Hepatocyte (in vitro differentiated cells): ENCODE measurements at places on chromosomes 12 and 14. TPM values are rescaled to one million over a fixed set of nuclear protein-coding genes. Genes with fewer than 3 reads are reported as not detected.

The NUMB gene
- total RNA-seq, result 35.3 and 38.5 TPM in 2 replicates

The GAS2L3 gene
- total RNA-seq, result 14.9 and 22.5 TPM in 2 replicates

The TAS2R7 gene
- total RNA-seq, result not detected in 2 replicates

The PTMS gene
- 179 and 180 TPM in 2 replicates for total RNA-seq

The SERPINA10 gene
- 19.1 and 23.0 TPM in 2 replicates for total RNA-seq

The PRPH gene
- 0.70 and 1.1 TPM in 2 replicates for total RNA-seq

GRCh38 chr14:51168215-51168613 is 71.8 kb upstream of the TMX1 start:
- no peak for DNase-seq

- DNase-seq, result no peak
Measured at GRCh38 chr14:96165493-96166436, 38.9 kb upstream of the BDKRB2 start.

DNA sequence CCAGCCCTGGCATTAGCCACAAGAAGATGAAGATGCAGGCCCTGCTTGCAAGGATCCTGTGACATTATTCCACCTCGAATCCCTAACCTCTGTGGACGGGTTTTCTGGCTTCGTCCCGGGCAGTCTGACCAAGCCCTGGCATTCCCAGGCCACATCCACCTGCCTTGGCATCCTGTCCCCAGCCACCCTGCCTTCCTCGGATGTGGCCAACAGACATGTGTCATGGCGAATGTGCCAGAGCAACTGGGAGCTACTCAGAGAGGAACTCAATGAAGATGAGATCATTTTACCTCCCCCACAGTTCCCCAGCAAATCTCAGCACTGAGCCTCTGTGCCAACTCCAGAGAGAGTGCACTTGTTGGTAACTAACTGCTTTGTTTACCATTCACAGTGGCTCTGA is 33.5 kb upstream of the KCNA5 start:
- no peak for DNase-seq

GRCh38 chr12:53543539-53543938 is 36.3 kb upstream of the NPFF start:
- DNase-seq, result peak; percentile 78

GRCh38 chr14:105325716-105326567 is 11.4 kb downstream of the PACS2 start:
- no peak for DNase-seq

GRCh38 chr12:39503439-39503838 is 60.5 kb upstream of the KIF21A start:
- no peak for DNase-seq

- DNase-seq, result no peak
Measured at GRCh38 chr12:70839544-70839943, 81.0 kb downstream of the PTPRR start.

- DNase-seq, result no peak
Measured at GRCh38 chr12:4591180-4591687, 29.2 kb downstream of the DYRK4 start.

GRCh38 chr14:87999277-87999676 is 5.7 kb upstream of the GPR65 start:
- DNase-seq, result no peak

GRCh38 chr14:78946949-78947348 is 776.8 kb downstream of the NRXN3 start:
- no peak for DNase-seq

DNA sequence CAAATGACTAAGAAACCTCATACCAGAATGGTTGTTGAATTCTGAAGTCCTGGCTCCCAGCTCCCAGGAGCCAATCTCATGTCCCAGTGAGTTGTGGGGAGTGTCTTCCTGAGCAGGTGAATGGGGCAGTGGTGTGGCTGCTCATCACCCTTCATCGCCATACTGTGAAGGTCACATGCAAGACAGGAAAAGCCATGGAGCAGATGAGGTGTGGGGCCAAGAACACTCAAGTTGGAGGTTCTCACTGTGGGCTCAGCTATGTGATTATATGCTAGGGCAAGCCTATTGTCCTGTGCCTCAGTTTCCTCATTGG is 16.6 kb upstream of the TSPAN11 start:
- no peak for DNase-seq

- DNase-seq, result no peak
Measured at GRCh38 chr12:116127859-116128258, 149.6 kb downstream of the MED13L start.

GRCh38 chr14:74562515-74563232 is 49.4 kb downstream of the LTBP2 start:
- no peak for DNase-seq

- DNase-seq, result no peak
Measured at GRCh38 chr12:52291267-52291935, at the start of gene KRT81. TSS of gene KRT81 (minus strand) at chr12:52291534. CDS start at chr12:52291465, 69 bp downstream.

GRCh38 chr14:25026476-25027137 is 23.3 kb downstream of the STXBP6 start:
- DNase-seq, result no peak
